Calu3 (cell line): ENCODE measurements at places on chromosomes 12 and 14. TPM values are rescaled to one million over a fixed set of nuclear protein-coding genes. Genes with fewer than 3 reads are reported as not detected.

- no peak for DNase-seq
These were observed 84.2 kb downstream of the AVPR1A start for GRCh38 chr12:63066782-63067181.

Gene EPS8
- 97.5 and 108 TPM in 2 replicates for total RNA-seq

GRCh38 chr12:47838286-47838931, 18.7 kb upstream of the HDAC7 start:
- DNase-seq = peak; percentile 42

DNA sequence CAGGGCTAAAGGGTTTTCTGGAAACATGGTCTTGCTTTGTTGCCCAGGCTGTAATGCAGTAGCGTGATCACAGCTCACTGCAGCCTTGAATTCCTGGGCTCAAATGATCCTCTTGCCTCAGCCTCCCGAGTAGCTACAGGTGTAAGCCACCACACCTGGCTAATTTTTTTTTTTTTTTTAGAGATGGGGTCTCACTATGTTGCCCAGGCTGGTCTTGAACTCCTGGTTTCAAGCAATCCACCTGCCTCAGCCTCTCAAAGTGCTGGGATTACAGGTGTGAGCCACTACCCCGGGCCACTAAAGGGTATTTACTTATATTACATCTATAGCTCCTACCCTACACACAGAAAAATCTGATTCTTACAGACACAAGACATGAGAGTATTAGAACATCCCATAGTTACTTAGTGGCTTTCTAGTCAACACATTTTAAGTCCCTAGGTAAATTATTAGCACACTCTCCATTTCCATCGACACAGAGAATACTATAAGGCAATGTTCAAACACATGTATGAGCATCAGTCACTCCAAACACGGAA, 6.2 kb upstream of the DCAF11 start:
- DNase-seq = no peak

GRCh38 chr14:63214417-63215196, 10.4 kb downstream of the RHOJ start:
- no peak for DNase-seq

Gene MYF6
- total RNA-seq = not detected in 2 replicates

- DNase-seq = no peak
These were observed 5.0 kb upstream of the DDX47 start for GRCh38 chr12:12807970-12808702.
